ENCODE measurements at places on chromosomes 4 and X.

GRCh38 chr4:7839856-7840255 is 99.8 kb downstream of the AFAP1 start:
- DNase-seq = no peak

DNA sequence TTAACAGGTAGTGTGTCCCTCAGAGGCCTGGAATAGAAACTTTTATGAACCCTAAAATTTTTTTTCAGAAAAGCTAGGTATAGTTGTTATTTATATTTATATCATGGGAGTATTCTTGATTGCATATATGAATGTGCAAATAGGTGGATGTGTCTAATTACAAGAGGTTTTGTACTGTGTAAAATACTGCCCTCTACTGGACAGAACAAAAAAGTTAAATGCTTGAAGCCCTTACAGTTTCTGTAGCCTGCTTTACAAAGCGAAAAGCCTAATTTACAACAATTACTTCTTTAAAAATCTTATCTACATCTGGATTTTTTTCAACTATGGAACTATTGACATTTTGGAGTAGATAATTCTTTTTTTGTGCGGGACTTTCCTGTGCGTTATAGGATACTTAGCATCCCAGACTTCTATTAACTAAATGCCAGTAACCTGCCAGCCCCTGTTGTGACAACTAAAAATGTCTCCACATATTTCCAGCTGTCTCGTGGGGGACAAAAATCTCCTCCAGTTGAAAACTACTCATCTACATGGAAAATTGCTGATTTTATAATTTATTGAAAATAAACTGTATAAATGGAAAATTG is 35.1 kb downstream of the ENPEP start:
- no peak for DNase-seq

DNA sequence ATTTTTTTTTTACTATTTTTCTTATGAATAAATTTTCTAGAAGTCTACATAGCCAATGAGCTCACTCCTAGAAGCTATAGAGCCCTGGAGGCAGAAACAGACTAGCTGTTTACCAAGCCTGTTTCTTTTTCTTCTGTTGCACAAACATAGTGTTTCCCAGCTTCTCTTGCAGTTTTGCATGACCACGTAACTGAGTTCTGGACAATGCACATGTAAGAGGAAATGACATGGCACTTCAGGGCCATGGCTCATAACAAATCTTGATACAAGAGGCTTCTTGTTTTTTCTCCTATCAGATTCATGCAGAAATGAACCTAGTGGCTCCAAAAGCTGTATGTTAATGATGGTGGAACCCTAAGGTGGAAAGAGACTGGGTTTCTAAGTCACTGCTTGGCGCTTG is 127.4 kb downstream of the ZNF330 start:
- no peak for DNase-seq

DNA sequence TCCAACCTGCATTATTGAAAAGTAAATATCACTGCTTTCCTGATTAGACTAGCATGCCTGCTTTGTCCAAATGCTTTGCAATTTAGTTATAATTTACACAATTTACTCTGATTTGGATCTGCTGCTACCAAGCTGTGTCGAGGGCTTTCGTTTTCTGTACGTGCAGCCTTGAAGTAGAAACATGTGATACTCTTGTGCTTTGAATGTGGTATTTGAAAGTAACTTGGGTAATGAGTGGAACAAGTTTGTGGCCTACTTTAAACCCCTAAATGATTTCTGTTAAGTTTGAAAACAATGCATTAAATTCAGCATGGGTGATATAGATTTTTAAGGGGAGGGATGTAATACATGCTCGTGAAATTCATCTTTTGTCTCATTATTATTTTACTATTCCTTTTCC is 240.7 kb downstream of the IQCM start:
- DNase-seq = no peak

DNA sequence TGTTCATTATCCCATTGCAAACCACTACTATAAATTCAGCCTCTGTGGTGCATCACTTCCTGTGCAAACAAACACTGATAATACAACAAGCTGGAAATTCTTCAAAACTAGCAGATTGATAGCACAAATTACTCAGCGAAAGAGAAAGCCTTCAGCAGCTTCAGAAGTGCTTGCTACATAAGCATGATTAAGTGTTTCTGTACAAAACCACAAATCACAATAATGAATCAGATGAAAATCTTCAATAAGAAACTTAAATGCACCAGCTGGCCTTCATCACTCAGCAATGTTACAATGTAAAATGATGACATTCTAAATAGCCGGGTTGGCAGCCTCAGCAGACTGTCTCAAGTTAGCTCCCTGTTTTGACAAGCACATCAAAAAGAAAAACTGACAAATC is 262.2 kb downstream of the SPOCK3 start:
- DNase-seq = no peak

DNA sequence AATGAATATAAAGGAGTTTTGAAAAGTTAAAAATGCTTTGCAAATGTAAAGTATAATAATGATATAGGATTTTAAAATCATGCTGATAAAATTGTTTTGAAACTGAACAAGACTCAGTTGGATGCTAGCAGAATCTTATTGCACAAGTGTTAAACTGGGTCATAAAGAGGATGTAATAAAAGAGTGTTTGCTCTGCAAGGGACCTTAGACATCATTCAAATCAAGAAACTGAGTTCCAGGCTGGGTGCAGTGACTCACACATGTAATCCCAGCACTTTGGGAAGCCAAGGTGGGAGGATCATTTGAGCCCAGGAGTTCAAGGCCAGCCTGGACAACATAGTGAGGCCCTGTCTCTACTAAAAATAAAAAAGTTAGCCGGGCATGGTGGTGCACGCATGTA is 27.5 kb upstream of the DUSP21 start:
- no peak for DNase-seq

- peak; percentile 64 for DNase-seq
These were observed 11.5 kb downstream of the NAT8L start for GRCh38 chr4:2070421-2071251.

GRCh38 chrX:153921511-153922446 is 4.3 kb downstream of the ARHGAP4 start:
- no peak for DNase-seq

DNA sequence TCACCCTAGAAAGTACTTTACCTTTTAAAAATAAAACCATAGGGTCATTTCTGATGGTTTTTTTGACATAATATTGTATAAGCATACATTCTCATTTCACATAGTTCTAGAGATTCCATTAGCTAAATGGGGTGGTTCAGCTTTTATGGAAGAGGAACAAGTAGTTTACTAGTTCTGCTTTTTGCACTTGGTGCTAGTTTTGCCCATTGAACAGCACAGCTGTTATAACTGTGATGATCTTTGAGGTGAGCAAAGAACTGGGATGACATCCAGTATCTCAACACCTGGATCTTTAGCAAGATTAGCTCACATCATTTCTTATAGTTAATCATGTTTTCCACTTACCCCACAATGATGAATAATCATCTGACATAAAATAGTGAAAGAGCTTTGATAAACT is 40.9 kb downstream of the MOB1B start:
- DNase-seq = no peak

All from H7 (cell line).